ENCODE measurements at places on chromosomes 2 and 18.

GRCh38 chr2:58447586-58447985 is 206.5 kb upstream of the FANCL start:
- no peak for DNase-seq

GRCh38 chr2:9097239-9097638 is 93.8 kb upstream of the MBOAT2 start:
- no peak for DNase-seq

DNA sequence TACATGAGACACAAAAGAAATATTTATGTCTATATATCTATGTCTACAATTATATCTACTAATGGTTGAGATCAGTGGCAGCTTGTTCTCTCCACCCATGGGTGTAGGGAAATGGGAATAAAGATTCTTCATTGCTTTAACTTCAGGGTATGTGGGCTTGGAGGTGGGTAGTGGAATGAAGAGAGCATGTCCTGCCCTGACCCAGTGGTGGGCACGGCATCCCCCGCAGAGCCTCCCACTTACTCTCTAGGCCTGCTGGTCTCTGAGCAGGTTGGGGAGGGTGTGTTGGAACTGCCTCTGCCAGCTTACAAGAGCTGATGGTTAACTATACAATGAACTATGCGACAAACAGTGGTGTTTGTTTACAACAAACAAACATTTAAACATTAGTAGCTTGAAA is 152.5 kb upstream of the SKOR2 start:
- DNase-seq, result no peak

GRCh38 chr2:23537991-23538390 is 153.0 kb downstream of the KLHL29 start:
- DNase-seq, result no peak

DNA sequence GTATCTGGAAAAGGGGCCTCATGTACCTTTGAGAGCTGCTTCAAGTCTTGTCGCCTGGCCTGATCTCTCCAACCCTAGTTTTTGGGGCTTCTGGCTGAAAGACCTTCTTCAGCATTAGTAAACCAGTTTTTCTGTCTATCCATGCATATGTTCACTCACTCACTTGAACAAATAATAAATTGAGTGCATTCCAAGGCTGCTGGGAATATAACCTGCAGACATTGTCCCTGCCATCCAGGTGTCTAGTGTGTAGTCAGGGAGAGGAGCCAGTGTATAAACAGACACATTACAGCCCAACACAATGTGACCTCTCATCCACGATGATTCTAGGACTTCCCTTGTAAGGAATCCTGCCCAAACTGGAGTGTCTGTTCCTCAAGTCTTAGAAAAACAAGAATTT is 262.1 kb downstream of the PRKCE start:
- DNase-seq, result no peak

DNA sequence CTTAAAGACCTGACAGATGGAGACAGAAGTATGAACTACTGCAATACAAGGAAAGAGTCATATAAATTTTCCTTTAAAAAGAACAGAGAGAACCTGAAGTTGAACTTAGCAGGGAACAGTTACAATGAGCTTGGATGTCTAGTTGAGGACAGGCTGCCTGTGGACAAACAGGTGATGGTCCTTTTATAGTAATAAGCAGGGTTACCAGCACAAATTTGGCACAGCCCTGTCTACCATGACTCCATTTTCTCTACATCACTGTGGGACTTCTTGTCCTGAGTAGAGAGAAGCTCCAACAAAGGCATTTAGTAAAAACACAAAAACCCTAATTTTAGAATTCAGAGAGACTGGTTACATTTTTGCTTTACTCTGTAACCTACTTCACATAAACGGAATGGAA is 448.1 kb downstream of the PLCL1 start:
- DNase-seq, result no peak

GRCh38 chr2:240323601-240324291 is 111.7 kb upstream of the GPC1 start:
- DNase-seq, result no peak

GRCh38 chr2:230956827-230957755 is 32.0 kb upstream of the GPR55 start:
- DNase-seq, result peak; percentile 71

DNA sequence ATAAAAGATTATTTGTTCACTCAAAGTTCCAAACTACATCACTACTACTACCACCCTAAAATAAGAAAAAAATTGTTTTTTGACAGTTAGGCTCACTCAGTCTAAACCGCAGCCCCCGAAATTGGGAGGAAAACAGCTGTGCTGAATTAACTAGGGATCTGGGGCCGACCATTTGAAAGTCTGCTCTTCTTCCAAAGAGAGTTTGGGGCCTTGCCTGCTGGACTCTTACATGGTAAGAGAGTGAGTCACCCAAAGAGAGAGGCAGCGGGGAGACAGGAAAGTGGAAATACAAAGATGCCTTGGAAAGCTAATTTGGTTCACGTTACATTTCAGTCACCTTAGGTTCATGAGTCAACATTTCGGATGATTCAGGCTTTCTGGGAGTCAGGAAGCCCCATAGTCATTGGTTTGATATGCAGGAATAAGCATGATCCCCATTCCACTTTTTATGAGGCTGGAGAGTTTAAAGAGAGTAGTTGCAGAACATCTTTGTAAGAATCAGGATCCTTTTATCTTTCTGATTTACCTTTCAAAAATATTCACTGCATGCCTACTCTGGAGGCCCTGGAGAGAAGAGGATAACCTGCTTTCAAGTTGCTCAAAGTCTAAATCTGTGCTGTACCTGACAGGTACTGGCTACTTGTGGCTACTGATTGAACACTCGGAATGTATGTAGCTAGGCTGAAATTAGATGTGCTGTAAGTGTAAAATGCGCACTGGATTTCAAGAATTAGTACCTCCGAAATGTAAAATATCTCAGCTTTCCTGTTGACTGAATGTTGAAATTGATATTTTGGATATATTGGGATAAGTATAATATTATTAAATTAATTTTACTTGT is 995 bp upstream of the RTN4 start:
- peak; percentile 52 for DNase-seq

DNA sequence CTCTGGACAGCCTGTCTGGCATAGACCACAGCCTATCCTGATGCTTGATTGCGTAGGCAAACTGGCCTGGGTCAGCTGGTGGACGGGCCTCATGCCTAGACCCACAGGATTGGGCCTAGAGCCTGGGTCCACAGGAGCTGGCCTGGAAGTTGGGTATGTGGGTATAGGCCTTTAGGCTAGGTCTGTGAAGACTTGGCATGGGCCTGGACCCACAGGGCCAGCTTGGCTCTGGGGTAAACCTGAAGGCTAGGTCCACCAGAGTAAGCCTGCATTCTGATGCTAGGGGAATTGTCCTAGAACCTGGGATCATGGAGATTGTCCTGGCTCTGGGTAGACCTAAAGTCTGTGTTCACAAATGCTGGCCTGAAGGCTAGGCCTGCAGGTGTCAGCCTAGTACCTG is 1293.7 kb downstream of the CNTNAP5 start:
- no peak for DNase-seq

GRCh38 chr2:33913071-33913616 is 314.0 kb upstream of the FAM98A start:
- DNase-seq, result no peak

DNA sequence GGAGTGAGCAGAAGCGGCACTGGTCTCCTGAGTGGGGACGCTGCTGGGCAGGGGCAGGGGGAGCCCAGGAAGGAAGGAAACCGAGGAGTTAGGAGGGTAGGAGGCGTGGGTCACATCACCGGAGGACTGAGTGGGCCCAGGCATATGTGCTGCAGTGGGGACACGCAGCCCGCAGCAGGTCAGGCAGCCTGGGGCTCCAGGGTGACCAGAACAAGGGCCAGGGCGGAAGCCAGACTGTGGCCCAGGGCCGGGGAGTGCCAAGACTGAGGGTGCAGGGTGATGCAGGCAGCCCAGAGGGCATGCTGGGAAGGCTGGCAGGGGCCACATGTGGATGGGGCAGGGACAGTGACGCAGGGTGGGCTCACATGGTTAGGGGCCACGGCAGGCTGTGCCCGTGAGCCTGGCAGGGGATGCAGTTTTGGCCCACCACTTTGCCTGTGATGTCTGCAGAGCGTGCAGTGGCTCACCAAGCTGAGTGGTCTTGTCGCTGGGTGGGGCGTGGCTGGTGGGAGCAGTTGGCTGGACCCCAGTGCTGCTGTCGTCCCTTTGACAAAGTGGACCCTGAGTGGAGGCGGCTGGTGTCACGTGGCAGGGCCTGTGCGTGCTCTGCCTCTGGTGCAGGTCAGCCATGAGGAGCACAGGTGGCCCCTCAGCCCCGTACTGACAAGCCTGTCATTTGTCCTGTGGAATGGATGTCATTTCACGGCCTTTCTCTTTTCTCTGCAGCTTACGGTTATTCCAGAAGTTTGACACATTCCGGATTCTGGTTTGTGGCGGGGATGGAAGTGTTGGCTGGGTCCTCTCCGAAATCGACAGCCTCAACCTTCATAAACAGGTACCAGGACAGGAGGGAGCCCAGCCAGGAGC is 87.1 kb downstream of the DGKD start:
- no peak for DNase-seq

GRCh38 chr18:25732862-25733261 is 357.6 kb downstream of the SS18 start:
- no peak for DNase-seq

DNA sequence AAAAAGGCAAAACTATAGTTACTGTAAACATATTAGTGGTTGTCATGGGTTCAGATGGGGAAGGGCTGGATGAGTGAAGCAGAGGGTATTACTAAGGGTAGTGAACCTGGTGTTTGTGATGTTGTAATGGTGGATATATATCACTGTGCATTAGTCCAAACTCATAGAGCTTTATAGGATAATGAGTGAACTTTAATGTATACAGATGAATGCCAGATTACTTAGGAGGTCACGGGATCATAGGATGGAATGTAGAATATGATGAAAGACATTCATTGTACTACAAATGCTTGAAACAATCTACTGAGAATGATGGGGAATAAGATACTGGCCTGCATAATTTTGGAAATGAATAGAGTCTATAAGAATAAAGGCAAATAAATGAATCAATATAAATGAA is 226.7 kb upstream of the ZNF804A start:
- DNase-seq, result no peak

DNA sequence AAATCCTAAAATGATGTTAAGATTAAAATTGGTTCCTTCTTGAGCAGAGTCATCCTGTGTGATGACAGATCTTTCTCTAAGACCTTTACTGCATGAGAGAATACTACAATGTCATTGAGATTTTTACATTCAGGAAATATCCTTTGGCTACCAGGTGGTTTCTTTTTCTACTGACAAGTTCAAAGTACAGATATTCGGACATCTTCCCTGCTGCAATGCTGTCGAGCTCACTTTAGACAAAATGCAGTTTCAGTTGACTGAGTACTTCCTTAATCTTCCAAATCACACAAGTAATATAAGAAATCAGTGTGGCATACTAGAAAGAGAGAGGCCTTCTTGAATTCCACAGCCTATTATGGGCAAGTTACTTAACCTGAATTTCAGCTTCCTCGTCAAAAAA is 207.9 kb upstream of the ACVR2A start:
- DNase-seq, result no peak

- no peak for DNase-seq
These were observed 246.4 kb downstream of the CDH20 start for GRCh38 chr18:61579581-61579980.

DNA sequence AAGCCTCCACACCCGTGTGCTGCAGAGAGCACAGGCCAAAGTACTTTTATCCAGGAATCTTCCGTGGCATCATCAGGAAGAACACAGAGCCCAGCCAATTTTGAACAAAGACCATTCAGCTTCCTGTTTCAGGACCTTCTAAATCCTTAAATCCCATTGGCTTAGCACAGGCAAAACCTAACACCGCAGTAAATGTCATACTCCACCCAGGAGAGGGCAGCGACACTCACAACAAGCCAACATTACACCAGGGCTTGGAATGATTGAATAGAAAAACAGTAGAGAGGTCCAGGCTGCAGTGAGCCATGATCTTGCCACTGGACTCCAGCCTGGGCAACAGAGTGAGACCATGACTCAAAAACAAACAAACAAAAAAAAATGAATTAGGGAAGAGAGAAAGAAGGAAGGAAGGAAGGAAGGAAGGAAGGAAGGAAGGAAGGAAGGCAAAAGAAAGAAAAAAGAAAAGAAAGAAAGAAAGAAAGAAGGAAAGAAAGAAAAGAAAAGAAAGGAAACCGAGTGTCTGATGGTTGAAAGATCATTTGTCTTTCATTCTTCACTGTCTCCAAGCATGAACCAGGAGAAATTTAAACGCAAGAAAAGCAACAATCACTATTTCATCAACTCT is 144.6 kb upstream of the SATB2 start:
- DNase-seq, result no peak

- DNase-seq, result peak; percentile 33
These were observed 845.9 kb upstream of the ID2 start for GRCh38 chr2:7835693-7836680.

- no peak for DNase-seq
These were observed 42.4 kb downstream of the THUMPD2 start for GRCh38 chr2:39736640-39737039.

DNA sequence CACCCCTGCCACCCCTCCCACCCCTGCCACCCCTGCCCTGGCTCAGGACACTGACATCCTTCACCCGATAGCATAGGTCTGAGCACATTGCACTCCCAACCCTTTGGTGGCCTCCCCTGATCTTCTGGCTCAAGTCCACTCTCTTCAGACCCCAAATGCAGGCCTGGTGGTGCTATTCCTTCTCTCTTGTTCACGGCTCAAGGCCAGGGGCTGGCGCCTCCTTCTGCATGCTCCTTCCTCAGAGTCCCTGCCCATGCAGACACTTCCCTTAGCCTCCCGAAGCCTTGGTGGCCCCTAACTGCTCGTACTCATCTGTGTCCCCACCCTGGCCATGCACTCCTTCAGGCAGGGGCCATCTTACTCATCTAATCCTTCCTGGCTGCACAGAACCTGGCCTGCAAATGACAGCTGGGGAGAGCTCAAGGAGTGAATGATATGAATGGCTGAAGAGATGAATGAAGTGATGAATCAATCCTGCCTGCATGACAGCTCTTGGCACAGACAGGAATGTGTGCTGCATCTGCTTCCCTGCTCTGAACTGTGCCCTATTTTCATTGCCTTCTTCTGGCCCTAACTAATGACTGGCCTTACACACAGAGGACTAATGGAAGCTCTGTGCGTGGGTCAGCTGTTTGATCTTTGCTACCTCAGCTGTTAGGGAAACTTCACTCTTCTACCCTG is 290.8 kb downstream of the DYSF start:
- DNase-seq, result no peak

DNA sequence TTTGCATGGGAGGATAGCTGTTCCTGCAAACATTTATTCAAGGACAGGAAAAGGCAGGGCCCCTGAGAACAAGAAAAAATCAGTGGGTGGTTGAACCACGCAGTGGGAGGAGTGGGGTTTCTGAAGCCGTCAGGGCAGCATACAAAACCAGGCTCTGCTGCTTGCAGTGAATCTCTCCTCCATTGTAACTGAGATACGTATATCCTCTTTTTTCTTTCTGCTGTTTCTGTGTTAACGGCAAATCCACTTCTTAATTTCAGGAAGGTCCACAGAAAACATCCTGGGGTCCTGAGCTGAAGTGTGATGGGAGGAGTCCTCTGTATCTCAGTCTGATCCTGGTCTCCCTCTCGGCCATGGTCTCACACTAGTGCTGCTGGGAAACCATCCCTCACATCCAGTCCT is 27.2 kb upstream of the KCNF1 start:
- DNase-seq, result no peak

GRCh38 chr2:121356058-121356640 is 71.1 kb upstream of the TFCP2L1 start:
- peak; percentile 70 for DNase-seq

- peak; percentile 14 for DNase-seq
These were observed 61.5 kb downstream of the ADCYAP1 start for GRCh38 chr18:965921-966758.

- peak; percentile 57 for DNase-seq
These were observed 150.1 kb downstream of the GLI2 start for GRCh38 chr2:120885749-120886148.

GRCh38 chr2:59277671-59278070 is 1036.5 kb upstream of the FANCL start:
- DNase-seq, result no peak
